Cerebellar cortex (tissue), 1 donor: ENCODE measurements at places on chromosomes 5 and 9.

GRCh38 chr5:169956126-169956525, 24.2 kb downstream of the INSYN2B start:
- no peak for DNase-seq

DNA sequence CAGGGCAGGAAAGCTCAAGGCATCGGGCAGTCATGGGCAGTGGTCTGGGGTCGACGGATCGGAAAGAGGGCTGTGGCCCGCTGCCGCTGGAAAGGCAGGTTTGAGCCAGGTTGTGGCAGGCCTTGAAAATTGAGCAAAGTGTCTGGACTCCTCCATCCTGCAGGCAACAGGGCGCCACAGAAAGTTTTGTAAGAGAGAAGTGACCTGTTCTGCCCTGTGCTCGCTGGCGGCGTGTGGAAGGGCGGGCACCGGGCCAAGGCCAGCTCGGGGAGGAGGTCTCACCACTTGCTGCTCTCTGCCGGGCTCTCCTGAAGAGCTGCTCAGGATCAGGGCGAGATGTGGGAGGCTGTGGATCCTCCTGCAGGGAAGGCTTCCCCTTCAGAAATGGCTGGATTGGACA, 41.4 kb upstream of the FAT2 start:
- no peak for DNase-seq

DNA sequence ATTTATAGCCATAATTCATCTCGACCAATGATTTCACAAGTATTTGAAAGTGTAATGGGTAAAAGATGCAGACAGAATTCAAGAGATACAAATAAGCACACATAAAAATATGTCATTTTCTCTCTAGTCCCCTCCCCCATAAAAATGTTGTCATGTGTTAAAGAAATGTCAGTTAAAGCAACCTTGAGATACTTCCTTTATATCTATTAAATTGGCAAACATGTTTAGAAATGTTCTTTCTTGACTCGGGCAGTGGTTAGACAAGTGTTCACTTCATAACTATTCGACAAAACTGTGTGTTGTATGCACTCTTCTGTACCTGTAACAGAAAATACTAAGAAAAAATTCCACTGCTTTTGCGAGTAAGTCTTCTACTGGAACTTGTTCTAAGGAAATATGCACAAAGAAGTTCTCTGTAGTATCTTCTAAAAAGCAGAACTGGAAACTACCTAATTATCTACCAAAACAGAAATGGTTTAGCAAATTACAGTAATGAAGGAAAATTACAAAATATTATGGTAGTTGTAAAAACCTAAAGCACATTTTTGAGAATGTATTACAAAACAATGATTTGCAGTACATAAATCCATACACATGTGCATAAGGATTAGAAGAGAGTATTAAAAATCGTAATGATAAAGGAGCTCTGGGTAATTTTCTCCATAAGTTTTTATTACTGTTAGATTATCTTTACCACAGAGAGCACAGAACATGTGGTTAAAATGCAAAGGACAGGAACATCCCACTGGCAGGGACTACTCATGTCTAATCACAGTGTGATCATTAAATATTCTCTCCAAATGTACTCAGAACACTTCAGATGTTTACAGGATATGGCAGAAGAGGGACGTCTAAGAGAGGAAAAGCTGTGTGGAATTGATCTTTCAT, 35.9 kb downstream of the FBXW2 start:
- DNase-seq, result no peak

DNA sequence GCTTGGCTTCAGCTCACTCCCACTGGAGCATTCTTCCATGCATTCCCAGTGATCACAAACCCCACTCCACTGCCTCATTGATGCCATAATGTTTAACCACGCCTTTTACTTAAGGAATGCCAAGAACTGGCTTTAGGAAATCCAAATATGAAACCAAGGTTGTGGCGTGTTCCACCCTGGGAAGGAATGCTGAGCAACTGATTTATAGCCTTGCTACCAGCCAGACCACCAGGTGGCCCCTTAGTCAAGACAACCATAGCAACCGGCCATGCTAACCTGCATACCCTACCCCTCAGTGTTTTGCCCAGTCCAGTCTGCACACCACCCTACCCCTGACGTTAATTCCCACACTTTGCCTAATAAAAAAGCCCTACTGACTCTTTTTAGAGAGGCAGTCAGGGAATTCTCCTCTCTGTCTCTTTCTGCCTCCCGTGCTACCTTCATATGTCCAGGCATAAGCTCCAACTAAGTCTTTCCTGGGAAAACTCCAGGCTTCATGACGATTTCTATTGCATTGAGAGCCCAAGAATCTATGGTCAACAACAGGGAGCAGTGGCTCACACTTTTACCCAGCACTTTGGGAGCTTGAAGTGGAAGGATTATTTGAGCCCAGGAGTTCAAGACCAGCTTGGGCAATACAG, 27.0 kb upstream of the PRRC2B start:
- peak; percentile 74 for DNase-seq

GRCh38 chr5:142798099-142798770, 28.1 kb downstream of the ARHGAP26 start:
- DNase-seq, result no peak
